Epithelial cell of proximal tubule (primary cell): ENCODE measurements at places on chromosomes 13 and 19. TPM values are rescaled to one million over a fixed set of nuclear protein-coding genes. Genes with fewer than 3 reads are reported as not detected.

- no peak for DNase-seq
Observed at GRCh38 chr19:31301306-31301980, 47.8 kb downstream of the TSHZ3 start.

DNA sequence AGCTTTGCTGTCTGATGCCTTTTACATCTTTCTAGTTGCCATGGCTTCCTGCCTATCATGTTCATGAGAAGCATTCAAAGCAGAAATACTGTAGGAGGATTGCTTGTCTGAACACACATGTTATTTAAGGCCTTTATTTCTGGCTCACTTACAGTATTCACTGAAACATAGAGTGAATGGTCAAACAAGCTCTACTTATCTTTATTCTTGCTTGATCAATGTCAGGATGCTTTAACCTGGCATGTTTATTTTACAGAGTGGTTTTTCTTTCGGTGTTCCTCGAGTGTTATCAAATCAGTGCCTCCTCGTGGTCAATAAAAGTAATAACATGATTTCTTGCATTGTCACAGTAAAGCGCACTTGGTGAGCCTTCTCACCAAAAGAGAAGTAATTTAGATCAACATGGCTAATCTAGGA lies 73.5 kb upstream of the PCDH17 start:
- no peak for DNase-seq

DNA sequence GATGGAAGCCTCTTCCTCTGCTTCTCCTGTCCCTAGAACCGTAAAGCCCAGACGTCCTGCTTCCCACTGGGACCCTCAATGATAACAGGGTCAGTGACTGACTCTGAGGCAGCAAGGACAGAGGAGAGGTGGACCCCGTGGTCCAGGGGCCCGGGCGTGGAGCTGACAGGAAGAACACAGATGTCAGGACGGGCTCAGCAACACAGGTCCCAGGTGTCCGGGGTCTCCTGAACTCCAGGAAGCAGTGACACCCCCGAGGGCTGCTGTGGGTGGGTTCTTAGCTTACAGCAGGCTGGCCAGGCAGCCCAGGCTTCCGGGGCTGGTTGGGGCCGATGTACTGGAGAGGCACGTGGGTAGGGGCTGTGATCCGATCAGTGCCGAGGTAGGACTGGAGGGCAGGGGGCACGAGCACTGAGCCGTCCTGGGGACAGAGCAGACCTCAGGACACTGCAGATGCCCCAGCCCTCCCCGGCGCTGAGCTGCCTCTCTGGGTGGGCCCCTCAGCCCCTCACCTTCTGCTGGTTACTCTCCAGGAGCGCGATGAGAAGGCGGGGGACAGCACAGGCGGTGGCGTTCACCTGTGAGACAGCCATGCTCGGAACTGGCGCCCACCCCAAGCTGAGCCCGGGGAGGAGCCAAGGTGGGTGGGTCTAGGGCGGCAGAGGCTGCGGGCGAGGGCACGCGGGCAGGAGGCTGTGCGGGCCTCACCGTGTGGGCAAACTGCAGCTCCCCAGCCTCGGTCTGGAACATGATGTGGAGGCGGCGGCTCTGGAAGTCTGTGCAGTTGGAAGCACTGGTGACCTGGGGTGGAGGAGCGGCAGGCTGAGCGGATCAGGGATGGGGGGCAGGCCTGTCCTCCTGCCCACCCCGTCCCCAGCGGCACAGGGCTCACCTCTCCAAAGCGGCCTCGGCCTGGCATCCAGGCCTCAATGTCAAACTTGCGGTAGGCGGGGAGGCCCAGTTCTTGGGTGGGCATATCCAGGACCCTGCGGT lies 3.6 kb upstream of the CCER2 start:
- no peak for DNase-seq

GRCh38 chr19:752652-753517 lies 2.0 kb downstream of the MISP start:
- DNase-seq: no peak

GRCh38 chr19:1624458-1624857 lies 19.2 kb upstream of the UQCR11 start:
- DNase-seq: no peak

GRCh38 chr13:80262051-80262695 lies 78.8 kb downstream of the SPRY2 start:
- no peak for DNase-seq

Gene FXYD3
- total RNA-seq: 1.0 TPM in 1 of 2 replicates, not detected in the other

- no peak for DNase-seq
Observed at GRCh38 chr19:33514885-33515551, 6.6 kb downstream of the PEPD start.

GRCh38 chr19:9967326-9967725 lies 31.0 kb upstream of the OLFM2 start:
- no peak for DNase-seq

DNA sequence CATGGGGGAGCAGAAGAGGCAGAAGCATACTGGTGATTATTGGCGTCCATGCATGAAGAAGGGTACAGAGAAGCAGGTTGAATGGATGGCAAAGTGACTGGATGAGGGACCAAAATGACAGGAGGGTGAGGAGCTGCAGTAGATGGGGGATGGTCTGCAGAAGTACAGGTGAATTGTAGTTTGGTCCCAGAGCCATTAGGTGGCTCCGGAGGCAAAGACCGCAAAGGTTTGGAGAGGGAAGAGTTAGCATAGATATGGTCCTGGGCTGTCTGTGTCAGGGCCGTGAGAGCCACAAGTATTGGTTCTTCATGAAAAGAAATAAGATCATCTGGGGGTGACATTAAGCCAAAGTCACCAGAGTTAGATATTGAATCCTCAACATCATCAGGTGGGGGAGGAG lies 59.0 kb upstream of the ZNF726 start:
- DNase-seq: no peak

- DNase-seq: no peak
Observed at GRCh38 chr13:44660050-44660449, 83.9 kb upstream of the TSC22D1 start.

DNA sequence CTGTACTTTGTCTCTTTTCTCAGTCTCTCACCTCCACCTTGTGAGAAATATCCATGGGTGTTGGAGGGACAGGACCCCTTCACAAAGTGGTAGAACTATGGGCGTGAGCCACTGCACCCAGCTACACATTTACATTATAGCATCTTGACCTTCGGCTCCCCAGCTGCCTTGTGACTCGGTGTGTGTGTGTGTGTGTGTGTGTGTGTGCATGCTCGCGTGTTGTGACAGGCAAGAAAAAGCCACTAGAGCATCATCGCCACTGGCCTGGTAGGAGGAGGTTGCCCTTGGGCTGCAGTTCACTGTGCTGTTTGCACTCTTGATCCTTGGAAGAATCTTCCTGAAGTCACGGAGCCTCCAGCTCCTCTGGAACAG lies 13.7 kb upstream of the ZNF888 start:
- no peak for DNase-seq

Gene ACP7
- 0.22 and 0.23 TPM in 2 replicates for total RNA-seq

DNA sequence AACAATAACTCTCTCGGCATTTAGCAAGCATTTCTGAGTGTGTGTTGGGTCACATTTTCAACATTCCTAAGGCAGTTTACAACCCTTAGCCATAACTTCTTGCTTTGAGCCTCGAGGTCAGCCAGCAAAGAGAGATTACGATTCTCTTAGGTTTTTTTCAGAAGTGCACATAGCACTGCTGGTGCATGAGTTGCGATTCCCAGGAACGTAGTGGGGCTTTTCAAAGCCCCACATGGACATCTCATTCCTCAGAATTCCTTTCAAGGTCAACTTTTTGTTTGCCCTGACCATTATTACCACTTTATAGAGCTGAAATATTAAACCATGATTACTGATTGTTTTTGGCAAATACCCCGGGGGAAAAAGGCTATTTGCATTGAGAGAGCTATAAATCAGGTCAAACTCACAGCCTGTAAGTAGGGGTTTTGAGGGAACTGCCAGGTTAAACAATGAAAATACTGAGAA lies 705.3 kb downstream of the GPC5 start:
- DNase-seq: peak; percentile 18

Gene KLK11
- total RNA-seq: not detected in 2 replicates

- DNase-seq: no peak
Observed at GRCh38 chr13:36029166-36029565, 102.0 kb downstream of the DCLK1 start.

DNA sequence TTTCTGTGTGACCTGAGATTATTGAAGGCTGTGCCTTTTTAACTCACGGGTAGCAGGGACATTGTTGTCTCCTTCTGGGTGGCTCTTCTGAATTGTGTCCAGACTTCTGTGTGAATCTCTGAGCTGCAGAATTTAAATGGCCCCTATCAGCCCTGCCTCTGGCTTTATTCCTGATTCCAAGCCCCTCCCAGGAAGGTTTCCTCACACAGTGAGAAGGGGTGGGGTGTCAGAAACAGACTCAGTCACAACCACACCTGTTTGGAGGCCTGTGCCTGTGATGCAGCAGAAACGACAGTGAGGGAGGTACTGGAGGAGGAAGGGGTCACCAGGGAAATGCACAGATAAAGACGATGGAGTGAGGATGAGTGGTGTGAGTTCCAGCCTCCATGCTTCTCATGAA lies at the start of gene CLC:
Gene CLC (minus strand): TSS at position 139 of the 400 bp plus-strand sequence. CDS start 77 bp downstream, at position 62.
- DNase-seq: no peak

Gene PTGER1
- 4.5 and 16.4 TPM in 2 replicates for total RNA-seq

Gene CNFN
- total RNA-seq: 5.0 and 5.7 TPM in 2 replicates

DNA sequence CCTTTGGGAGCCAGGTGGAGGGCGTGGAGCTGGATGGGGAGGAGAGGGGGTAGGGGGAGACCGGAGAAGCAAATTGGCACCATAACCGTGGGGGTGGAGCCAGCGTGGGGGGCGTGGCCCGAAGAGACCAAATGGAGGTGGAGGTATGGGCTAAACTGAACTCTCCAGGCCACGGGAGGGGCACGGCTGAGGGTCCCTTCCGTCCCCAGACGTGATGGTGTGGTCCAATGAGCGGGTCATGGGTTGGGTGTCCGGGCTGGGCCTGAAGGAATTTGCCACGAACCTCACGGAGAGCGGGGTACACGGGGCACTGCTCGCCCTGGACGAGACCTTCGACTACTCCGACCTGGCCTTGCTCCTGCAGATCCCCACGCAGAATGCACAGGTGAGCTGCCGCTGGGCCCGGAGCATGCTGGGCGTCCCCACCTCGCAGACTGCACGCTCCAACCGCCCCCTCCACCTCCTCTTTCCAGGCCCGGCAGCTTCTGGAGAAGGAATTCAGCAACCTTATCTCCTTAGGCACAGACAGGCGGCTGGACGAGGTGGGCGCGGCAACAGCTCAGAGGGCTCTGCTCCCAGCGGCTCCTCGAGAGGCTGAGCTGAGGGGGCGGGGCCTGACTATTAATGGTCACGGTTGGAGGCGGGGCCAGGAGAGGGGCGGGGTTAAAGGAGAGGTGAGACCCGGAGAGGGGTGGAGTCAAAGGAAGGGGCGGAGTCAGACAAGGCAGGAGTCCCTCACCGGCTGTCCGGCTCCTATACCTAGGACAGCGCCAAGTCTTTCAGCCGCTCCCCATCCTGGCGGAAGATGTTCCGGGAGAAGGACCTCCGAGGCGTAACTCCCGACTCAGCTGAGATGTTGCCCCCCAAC lies 6.2 kb downstream of the HRC start:
- no peak for DNase-seq

GRCh38 chr13:28401303-28402056 lies 93.4 kb downstream of the FLT1 start:
- DNase-seq: no peak

DNA sequence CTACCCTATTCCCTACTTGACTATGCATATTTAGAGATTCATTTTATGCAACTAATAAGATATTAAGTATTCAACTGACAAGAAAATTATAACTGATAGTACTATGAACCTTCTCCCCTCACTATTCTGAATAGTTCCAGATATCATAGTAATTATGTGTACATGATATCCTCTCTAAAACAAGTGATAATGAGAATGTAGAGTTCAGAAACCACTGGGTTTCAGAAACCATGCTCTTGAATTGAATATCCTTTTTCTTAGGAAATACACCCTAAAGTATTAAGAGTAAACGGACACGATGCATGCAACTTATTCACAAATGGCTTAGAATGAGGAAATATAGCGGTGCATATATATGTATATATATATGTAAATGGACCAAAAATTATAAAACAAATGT lies 160.9 kb downstream of the TBC1D4 start:
- DNase-seq: no peak
